ENCODE measurements at places on chromosomes 1 and 21.

DNA sequence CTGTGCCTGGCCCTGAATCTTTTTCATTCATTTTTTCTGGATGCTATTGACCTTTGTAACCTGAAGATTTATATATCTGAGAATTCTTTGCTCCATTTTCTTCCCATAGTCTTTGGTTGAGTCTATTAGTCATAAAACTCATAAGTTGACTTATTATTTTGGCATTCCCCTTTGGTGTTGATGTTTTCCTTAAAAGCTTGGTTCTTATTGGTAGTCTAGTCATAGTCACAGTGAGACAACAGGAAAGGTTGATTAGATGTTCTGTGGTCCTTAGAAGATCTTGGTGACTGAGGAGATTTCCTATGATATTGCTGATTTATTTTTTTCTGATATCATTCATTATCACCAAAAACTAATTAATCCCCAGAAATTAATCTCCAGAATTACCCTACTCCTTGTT, 86.2 kb downstream of the PTPRC start:
- H3K27ac ChIP-seq: no peak overlapping the region
- no peaks in the 10 kb centered on the region for H3K4me1 ChIP-seq
- H3K4me3 ChIP-seq: no peak overlapping the region
- no peaks in the 10 kb centered on the region for H3K36me3 ChIP-seq
- H3K27me3 ChIP-seq: no peaks in the 10 kb centered on the region

GRCh38 chr1:218742467-218743262, 397.5 kb downstream of the TGFB2 start:
- no peaks in the 10 kb centered on the region for H3K27me3 ChIP-seq
- no peak overlapping the region for H3K27ac ChIP-seq
- H3K36me3 ChIP-seq: no peaks in the 10 kb centered on the region
- DNase-seq: no peak

GRCh38 chr1:15838721-15839120, 8.8 kb upstream of the SPEN start:
- H3K4me3 ChIP-seq: no peak overlapping the region
- no peaks in the 10 kb centered on the region for H3K4me1 ChIP-seq
- H3K27ac ChIP-seq: no peak overlapping the region

- H3K4me1 ChIP-seq: no peaks in the 10 kb centered on the region
- no peak overlapping the region for H3K4me3 ChIP-seq
- no peaks in the 10 kb centered on the region for H3K36me3 ChIP-seq
- H3K27me3 ChIP-seq: no peaks in the 10 kb centered on the region
- H3K27ac ChIP-seq: no peak overlapping the region
These were observed 27.4 kb upstream of the TBX15 start for GRCh38 chr1:119015547-119015946.

GRCh38 chr1:223802032-223802431, 43.7 kb downstream of the TP53BP2 start:
- H3K27me3 ChIP-seq: no peaks in the 10 kb centered on the region
- no peak for DNase-seq
- no peak overlapping the region for H3K4me3 ChIP-seq
- no peaks in the 10 kb centered on the region for H3K4me1 ChIP-seq
- H3K27ac ChIP-seq: no peak overlapping the region
- H3K36me3 ChIP-seq: no peaks in the 10 kb centered on the region

GRCh38 chr1:184146202-184146601, 94.7 kb downstream of the TSEN15 start:
- no peaks in the 10 kb centered on the region for H3K4me1 ChIP-seq
- no peaks in the 10 kb centered on the region for H3K27me3 ChIP-seq
- DNase-seq: no peak
